ENCODE measurements at places on chromosomes 2 and 18.

GRCh38 chr2:208556983-208557484 is 150.4 kb downstream of the PTH2R start:
- DNase-seq, result no peak

DNA sequence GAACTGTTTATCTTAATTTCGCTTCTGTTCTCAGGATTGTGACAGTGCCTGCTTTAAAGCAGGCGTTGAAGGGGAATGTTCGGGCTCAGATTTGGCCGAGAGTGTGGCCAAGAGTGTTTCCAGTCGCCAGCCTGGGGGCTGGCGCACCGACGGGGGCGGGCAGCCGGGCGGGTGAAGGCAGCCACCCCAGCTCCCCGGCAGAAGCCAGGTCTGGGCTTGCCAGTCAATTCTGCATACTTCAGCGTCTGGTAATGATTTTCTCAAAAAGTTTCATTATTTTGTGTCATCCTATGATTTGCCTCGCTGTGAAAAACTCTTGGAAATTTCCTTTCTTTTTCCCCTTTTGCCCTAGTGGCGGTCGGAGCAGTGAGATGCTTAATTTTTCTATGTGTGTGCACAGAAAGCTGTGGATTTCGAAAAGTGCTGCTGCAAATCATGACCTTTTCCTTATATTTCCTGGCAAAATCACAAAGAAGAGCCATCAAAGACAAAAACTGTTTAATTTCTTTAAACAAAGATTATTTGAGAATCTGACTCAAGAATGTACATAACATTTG is 856 bp downstream of the FAM228A start:
- DNase-seq, result no peak

GRCh38 chr2:216279031-216279430 is 93.3 kb downstream of the MARCHF4 start:
- DNase-seq, result no peak

- no peak for DNase-seq
Measured at GRCh38 chr2:24211408-24211807, 36.6 kb downstream of the FAM228A start.

All from SJSA1 (cell line).